ENCODE measurements at places on chromosomes 7 and 10. TPM values are rescaled to one million over a fixed set of nuclear protein-coding genes. Genes with fewer than 3 reads are reported as not detected.

DNA sequence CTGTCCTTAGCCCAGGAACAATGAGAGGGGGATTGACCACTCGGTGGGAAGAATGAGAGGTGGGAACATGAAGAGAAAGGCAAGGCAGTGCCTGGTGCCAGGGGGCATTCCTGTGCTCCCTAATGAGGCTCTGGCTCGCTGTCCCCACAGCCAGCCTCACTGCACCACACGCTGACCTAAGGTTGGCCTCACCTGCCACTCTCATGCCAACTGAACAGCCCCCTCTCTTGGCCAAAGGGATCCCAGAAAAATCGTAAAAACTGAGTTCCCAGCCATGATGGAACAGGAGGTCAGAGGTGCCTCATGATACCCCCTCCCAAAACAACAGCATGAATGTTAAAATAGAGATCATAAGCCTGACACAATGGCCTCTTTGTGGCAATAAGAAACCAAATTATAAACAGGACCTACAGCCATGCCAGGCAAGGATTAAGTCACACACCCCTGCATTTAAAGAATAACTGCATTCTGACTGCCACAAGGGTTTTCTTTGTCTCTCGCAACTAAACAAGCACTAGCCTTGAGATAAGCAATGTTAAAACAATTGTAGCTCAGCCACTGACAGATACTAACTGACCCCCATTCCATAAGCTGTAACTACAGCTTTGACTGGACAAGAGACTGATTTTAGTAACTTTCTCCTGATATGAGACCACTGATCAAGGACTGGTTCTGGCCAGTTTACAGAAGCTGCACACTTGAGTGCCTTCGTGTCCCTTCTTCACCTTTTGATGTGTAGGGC, 149.2 kb downstream of the SH2D4B start:
- no peak for DNase-seq

GRCh38 chr10:79061441-79062315, 7.1 kb upstream of the ZMIZ1 start:
- peak; percentile 64 for DNase-seq

The GRM3 gene
- not detected for total RNA-seq

DNA sequence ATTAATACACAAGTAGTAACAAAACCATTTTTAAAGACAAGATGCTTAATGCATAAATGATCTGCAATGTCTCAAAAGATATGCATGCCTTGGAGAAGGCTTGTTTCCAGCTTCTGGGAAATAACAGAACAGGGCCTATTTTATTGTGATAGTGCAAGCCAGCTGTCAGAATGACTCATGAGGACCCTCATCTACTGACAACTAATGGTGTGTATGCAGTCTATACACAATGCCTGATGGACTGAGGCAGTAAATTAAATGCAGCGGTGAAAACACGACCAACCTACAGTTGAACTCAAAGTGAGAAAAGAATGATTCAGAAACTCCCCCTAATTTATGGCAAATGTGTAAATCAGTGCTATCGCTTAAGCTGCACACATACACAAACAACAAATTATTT, 46.3 kb downstream of the VPS41 start:
- no peak for DNase-seq

DNA sequence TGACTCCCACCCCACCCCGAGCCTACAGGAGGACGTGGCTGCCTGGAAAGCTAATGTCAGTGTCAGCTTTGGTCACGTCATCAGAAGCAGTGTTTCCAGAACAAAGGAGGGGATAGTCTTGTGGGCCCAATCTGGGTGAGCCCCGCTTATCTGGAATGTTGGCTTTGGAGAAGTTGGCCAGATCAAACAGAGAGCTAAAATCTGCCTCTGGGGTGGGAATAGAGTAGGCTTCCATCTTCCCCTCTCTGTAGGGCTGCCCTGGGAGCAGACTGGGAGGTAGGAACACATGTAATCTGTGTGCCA, 32.5 kb downstream of the SRRM3 start:
- DNase-seq: no peak

DNA sequence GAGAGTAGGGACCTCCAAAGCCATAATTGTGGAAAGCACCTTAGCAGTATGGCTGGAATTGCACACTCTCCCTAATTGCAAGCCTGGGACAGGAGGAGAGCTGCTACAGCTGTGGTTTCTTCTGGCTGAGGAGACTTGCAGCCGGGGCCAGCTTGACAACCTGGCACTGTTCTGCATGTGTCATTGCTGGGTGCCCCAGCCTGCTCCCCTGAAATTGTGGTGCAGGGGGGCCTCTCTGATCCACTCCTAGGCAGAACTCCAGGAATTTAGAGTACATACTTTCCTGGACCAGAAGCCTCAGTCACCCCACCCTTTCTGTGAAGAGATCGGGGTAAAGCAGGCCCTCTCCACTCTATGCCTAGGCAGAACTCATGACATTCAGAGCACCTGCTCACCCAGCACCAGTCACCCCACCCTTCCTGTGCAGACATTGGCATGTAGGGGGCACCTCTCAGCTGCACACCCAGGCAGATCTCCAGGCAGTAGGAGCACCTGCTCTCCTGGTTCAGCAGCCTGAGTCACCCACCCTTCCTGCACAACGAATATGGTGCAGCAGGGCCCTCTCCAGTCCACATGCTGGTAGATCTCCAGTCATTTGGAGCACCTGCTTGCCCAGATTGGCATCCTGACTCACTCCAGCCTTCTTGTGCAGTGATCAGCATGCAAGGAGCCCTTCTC, 34.4 kb upstream of the DYNC1I1 start:
- no peak for DNase-seq
